Activated B cell treated with CpG ODN at 0.5 μM for 24 hours (primary cell): ENCODE measurements at places on chromosomes 2 and 18. TPM values are rescaled to one million over a fixed set of nuclear protein-coding genes. Genes with fewer than 3 reads are reported as not detected.

Gene RAB27B
- 0.17 and 0.64 TPM in 2 replicates for total RNA-seq

DNA sequence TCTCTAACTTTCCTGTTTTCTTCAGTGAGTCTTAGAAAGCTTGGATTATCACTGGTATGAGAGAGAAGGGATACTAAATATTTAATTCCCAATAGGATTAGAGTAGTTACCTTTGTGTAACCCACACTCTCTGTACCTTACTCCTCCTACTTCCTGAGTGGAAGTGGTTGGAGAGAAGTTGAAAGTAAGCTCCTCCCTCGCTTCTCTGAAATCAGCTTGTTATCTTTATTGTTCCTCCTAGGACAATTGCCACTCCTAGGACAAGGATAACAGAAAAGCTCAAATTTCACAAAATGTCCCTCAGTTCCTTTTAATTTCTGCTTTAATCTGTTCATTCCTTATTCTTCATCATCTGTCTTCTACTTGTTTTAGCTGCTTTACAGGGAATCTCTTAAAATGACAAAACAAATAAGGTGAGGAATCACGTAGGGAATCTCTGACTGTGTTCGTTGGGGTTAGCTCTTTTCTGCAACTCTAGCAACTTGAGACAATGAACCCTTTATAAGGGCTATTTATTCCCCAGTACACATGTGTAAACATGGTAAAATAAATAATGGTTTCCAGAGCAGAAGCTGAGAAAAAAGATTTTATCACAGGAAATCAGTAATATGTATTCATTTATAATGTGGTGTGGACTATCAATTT is 8.6 kb downstream of the ITPRID2 start:
- H3K36me3 ChIP-seq = peaks cover 45% of the 10 kb centered on the region
- no peak for DNase-seq
- H3K27ac ChIP-seq = no peak overlapping the region
- no peak overlapping the region for H3K4me3 ChIP-seq

- H3K4me3 ChIP-seq = no peak overlapping the region
- H3K27me3 ChIP-seq = peaks cover 8% of the 10 kb centered on the region
- H3K4me1 ChIP-seq = peaks cover 5% of the 10 kb centered on the region
- no peaks in the 10 kb centered on the region for H3K36me3 ChIP-seq
- no peak overlapping the region for H3K27ac ChIP-seq
Observed at GRCh38 chr2:26740890-26741302, 23.2 kb upstream of the SLC35F6 start.

DNA sequence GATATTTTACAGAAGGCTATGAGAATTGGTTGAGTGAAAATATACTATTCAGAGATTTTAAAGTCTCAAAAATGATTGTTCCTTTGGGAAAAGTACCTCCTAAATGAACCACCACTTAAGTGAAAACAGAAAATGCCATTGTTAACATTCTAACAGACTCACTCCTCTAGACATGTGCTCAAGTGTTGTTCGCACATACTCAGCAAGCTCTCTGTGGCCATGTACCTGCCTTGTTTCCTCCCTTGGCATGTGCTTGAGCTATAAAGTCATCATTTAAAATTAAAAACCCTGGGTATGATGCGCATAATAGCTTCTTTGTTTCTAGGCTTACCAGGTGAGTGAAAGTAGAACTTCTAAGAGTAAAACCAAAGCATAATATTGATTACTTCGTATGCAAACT is 343.2 kb upstream of the VRK2 start:
- peaks cover 6% of the 10 kb centered on the region for H3K4me1 ChIP-seq
- no peak overlapping the region for H3K27ac ChIP-seq
- no peaks in the 10 kb centered on the region for H3K27me3 ChIP-seq
- H3K36me3 ChIP-seq = no peaks in the 10 kb centered on the region

DNA sequence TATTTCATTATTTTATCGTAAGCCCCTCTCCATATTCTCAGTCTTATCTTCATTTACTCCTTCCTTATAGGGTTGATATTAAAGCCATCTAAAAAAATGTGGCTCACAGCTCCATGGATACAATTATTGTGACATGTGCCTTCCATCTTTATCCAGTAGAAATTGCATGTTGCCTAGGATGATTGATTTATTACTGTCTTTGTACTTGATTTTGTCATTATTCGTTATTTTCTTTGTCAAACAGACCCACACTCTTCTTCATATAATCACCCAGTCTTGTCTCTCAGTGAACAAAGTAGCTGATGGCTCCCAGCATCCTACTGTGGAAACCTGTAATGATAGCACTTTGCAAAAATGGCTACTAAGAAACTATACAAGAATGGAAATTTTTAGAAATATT is 252.2 kb upstream of the KCNJ3 start:
- no peak for DNase-seq
- no peak overlapping the region for H3K27ac ChIP-seq

DNA sequence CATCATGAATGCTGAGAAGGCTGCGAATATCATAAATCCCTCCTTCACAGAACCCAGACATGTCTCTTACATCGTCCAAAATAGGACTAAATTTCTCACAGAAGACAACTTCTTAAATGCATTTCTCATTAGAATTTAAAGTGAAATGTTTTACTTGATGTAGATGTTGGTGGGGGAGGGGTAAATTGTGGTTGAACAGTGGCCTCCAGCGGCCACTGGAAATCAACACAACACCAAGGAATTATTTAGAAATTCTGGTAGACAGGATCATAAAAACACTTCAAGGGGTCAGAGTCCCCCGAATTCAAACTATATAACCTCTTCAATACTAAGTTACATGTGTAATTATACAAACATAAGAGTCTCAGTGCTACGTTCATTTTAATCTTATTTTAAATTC is 135.9 kb downstream of the ABCA12 start:
- H3K4me1 ChIP-seq = no peaks in the 10 kb centered on the region
- DNase-seq = no peak
- no peak overlapping the region for H3K27ac ChIP-seq
- H3K27me3 ChIP-seq = no peaks in the 10 kb centered on the region
- no peak overlapping the region for H3K4me3 ChIP-seq

DNA sequence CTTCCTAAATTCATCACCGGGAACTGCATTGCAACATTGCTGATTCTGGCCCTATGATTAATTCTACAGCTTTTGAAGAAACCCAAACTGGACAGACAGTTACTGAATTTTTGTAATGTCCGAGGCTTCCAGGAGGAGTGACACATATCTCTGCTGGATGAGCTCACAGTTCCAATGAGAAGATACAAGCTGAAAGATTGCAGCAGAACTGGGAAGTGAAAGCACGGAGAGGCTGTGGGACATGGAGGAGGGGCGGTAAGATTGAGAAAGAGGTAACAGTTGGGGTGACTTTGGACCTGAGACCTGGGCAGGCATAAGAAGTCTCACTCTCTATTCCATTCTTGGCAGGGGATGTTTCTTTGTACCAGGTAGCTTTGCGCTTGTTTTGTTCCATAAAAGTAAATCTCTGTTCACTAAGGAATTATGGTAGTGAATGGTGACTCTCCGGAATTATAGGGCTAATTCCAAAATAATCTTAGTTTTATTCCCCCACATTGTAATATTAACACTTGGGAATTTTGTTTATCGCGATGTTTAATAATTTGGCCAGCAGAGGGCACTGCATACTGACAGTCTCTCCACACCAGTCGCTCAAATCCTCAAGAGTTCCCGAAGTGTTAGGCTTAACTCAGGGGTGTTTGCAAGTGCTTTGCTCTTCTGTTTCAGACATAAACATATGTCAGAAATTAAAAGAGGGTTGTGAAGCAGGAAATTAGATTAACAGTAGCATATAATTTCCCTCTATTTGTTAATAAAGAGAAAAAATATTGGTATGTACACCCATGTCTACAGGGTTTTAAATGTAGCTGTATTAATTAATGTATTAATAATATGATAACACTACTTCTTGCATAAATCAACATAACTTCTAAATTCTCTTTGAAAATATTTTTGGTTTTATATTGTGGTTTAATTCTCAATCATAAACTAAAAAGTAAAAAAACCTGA is 201.4 kb downstream of the SOCS6 start:
- no peaks in the 10 kb centered on the region for H3K36me3 ChIP-seq
- H3K27ac ChIP-seq = no peak overlapping the region
- peaks cover 16% of the 10 kb centered on the region for H3K27me3 ChIP-seq
- no peaks in the 10 kb centered on the region for H3K4me1 ChIP-seq

DNA sequence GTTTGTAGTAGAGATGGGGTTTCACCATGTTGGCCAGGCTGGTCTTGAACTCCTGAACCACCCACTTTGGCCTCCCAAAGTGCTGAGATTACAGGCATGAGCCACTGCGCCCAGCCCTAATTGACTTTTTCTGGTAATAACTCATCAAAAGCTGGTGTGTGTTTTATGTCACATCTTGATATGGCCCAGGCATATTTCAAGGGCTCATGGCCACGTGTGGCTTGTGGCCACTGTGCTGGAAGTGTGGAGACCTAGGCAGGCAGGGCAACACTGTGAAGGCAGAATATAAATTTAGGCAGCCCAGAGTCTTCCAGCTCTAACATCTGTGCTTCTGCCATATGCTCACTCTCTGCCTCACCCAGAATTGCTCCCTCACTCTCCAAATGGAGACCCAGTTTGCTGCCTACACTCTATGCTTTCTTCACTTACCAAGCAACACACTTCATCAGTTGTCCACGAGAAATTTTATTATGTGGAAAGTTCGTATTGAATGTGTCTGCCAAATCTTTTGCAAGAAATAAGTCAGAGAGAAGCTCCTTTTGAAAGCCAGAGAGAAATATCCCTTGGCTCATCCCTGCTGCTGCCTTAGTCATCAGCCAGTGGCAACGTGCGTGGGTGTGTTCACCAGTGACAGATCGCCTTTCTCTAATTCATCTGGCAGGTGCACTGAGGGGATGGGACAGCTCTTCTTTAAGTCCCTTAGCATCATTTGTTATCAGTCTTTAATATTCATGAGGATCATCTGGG is 129.4 kb upstream of the CXCR4 start:
- no peaks in the 10 kb centered on the region for H3K36me3 ChIP-seq
- peaks cover 66% of the 10 kb centered on the region for H3K4me1 ChIP-seq
- no peak overlapping the region for H3K4me3 ChIP-seq
- no peak for DNase-seq
- peak overlapping the region; percentile 56 for H3K27ac ChIP-seq
- H3K27me3 ChIP-seq = no peaks in the 10 kb centered on the region

Gene DYNAP
- total RNA-seq = not detected in 2 replicates

GRCh38 chr2:109454765-109455394 is 158.9 kb downstream of the SEPTIN10 start:
- no peaks in the 10 kb centered on the region for H3K36me3 ChIP-seq
- no peak overlapping the region for H3K27ac ChIP-seq
- DNase-seq = no peak
- H3K4me3 ChIP-seq = no peak overlapping the region

DNA sequence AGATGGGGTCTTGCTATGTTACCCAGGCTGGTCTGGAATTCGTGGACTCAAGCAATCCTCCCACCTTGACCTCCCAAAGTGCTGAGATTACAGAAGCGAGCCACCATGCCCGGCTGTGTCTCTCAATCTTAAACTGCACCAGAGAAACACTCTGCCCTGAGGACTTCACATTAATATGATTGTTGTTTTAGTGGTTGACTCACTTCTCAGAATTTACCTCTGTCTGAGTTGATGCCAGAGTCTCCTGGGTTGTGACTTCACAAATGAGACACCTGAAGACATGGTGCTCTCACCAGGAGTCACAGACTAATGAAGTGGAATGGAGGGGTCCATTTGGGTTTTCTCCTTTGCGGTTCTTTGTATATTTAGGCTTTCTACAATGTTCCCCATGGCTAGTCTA is 61.0 kb upstream of the TGIF1 start:
- H3K4me1 ChIP-seq = peaks cover 18% of the 10 kb centered on the region
- no peak overlapping the region for H3K27ac ChIP-seq
- no peaks in the 10 kb centered on the region for H3K27me3 ChIP-seq
- no peak for DNase-seq
- H3K4me3 ChIP-seq = no peak overlapping the region

DNA sequence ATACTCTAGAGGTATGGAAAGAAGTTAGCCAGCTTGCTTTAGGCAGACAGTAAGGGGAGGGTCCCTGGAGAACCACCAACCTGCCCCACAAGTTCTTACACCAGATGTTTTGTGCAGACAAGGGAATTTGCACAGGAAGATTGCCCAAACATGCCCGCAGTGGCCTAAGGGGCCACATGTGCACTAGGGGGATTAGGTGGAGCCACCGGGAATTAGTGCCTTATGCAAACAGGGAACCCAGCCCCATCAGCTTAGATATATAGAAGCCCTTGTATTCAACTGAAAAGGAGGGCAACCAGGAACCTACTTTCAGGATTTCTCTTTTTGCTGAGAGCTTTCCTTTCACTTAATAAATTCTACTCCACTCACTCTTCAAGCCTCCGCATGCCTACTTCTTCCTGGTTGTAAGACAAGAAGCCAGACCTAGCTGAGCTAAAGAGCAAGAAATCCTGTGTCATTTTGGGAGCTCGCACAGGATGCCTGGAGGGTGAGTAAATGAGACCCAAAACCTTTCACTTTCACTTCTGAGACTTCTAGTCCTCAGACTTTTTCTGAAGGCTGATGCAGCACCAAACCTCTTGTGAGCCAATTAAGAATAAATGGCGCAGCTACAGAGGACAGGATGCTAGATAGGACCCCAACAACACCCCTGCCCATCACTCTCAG is 146.3 kb downstream of the GCA start:
- no peaks in the 10 kb centered on the region for H3K36me3 ChIP-seq
- no peaks in the 10 kb centered on the region for H3K4me1 ChIP-seq
- H3K27ac ChIP-seq = no peak overlapping the region
- no peaks in the 10 kb centered on the region for H3K27me3 ChIP-seq

DNA sequence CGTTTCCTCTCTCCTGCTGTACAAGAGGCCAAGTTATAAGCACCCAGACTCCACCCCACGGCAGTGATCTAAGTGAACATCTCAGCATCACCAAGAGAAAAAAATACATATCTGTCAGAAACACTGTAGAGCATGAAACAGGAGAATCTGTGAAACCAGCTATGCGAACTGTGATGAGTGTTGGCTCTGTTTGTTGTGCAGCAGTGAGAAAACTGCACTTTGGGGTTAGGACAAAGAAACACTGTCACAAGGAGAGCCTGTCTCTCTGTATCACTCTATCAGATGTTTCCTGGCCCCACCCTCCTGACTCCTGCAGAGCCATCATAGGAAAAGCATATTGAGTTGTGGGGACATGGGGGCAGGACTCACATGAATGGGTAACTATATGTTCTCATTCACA is 87.1 kb downstream of the LAMA3 start:
- H3K27ac ChIP-seq = no peak overlapping the region
- no peak overlapping the region for H3K4me3 ChIP-seq
- peaks cover 6% of the 10 kb centered on the region for H3K27me3 ChIP-seq
- H3K4me1 ChIP-seq = no peaks in the 10 kb centered on the region
- no peak for DNase-seq
